Effector memory CD4-positive, alpha-beta T cell (primary cell): ENCODE measurements at places on chromosomes 3 and 15.

DNA sequence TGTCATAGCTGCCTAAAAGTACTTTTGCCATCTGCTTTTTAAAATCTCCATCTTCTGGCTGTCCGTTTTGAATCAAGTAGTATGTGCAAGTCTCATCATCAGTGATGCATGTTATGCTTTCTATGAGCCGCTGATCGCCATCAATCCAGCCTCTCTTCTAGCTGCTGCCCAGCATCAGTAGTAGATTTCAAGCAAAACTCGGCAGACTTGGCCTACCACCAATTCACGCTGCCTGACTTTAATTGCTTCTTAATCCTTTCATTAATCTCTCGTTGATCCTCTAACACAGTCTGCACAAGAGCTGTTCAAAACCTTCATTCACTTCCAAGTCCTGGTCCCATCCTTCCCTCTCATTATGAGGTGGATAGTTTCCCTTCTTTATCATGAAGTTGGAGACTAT, 104.9 kb downstream of the NSUN3 start:
- DNase-seq = no peak

GRCh38 chr15:52207191-52207590, 16.0 kb upstream of the GNB5 start:
- no peak for DNase-seq

- DNase-seq = no peak
Observed at GRCh38 chr15:38876211-38876610, 311.6 kb upstream of the RASGRP1 start.

GRCh38 chr3:2334921-2335320, 236.3 kb downstream of the CNTN4 start:
- DNase-seq = no peak

GRCh38 chr3:32428092-32429068, 36.7 kb downstream of the CMTM7 start:
- DNase-seq = peak; percentile 16

GRCh38 chr15:96147267-96147666, 183.2 kb upstream of the NR2F2 start:
- no peak for DNase-seq

- DNase-seq = no peak
Observed at GRCh38 chr15:93414576-93415231, 325.7 kb upstream of the RGMA start.

DNA sequence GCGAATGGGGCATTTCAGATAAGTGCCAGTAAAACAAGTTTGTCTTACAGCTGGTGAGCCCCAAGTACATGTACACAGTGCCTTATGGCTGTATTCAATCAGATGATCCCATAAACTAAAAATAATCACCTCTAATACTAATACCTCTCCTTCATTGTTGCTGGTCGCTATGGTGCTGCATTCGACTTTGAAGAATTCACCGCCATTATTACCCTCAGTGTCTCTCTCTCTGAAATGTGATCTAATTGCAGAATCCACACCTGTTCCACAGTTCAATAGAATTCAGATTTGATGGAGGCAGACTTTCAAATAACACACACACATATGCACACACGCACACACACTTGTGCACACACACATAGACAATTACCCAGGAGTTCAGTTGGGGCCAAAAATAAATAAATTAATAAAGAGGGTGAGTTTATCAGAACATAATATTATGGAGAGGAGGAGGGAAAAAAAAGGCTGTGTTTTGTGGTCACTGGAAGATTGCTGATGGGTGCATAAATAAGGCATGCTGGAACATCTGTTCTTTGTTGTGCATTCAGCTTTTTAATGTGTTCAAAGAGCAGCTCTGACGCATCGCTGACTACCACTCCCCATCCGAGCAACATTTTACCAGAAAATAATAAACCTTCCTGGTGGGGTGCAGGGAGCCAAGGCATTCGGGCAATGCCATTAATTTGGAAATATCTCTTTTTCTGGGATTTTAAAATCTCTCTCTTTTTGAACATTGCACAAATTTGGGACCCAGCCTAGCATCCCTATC, 235.7 kb downstream of the SATB1 start:
- no peak for DNase-seq

DNA sequence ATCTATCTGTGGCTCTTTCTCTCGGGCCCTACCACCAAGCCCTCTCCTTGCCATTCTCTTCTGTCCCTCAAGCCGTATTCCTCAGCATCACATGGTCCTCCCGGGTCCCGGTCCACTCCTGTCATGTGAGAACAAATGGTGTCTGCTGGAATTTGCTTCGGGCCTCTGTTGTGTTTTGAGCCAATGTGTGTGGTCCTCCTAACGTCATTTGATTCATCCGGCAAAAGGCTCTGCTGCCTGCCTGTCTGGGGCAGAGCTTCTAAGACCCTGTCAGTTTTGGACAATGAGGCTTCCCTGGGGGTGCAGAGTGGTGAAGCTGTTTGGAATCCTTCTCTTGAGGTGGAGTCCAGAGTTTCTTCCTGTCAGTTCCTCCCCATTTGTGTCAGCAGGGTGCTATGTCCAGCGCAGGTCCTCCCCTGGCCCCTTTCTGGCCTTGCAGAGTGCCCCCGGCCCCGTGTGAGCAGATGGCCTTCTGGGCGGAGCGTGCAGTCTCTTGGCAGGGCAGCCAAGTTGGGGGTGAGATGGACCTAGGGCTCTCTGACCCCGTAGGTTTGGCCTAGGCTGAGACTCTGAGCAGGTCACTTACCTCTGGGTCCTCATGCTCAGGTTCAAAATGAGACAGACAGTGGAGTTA, 93.6 kb downstream of the APBA2 start:
- no peak for DNase-seq

DNA sequence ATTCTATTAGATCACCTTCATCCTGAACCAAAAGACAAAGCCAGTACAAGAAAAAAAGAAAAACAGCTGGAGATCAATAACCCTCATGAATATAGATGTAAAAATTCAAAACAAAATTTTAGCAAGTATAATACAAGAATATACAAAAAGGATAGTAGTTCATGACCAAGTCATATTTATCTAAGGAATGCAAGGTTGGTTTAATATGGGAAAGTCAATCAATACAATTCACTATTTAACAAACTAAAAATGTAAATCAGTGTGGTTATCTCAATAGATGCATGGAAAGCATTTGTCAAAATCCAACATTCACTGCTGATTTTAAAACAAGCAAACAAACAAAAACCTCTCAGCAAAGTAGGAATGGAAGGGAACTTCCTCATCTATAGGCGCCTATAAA, 11.0 kb upstream of the GPR27 start:
- no peak for DNase-seq

DNA sequence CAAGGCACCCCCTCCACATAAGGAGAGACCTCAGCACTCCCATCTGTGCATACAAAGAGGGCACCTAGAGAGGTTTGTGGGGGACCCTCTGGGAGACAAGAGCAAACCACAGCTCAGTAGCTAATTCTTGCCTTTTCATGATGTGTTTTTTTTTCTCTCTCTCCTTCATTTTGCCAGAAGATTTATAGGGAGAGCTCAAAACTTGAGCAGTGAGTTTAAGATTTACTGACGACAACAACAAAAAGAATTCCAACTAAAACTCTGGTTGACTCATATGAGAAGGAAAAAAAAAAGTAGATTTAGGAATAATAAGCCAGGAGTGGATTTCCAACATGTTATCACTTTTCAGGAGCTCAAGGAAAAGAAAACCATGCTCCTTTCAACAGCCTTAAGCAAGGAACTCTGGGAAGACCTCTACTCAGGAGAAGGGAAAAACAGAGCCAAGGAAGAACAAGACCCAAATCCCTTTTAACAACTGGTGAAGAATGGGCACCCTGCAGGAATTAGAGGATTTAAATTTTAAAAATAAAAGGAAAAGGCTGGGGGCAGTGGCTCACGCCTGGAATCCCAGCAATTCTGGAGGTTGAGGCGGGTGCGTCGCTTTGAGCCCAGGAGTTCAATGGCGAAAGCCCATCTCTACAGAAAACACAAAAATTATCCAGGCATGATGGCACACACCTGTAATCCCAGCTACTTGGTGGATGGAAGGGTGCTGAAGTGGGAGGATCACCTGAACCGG, 58.2 kb upstream of the RAD18 start:
- DNase-seq = no peak

- DNase-seq = no peak
Observed at GRCh38 chr3:168116279-168116678, 20.6 kb upstream of the GOLIM4 start.

DNA sequence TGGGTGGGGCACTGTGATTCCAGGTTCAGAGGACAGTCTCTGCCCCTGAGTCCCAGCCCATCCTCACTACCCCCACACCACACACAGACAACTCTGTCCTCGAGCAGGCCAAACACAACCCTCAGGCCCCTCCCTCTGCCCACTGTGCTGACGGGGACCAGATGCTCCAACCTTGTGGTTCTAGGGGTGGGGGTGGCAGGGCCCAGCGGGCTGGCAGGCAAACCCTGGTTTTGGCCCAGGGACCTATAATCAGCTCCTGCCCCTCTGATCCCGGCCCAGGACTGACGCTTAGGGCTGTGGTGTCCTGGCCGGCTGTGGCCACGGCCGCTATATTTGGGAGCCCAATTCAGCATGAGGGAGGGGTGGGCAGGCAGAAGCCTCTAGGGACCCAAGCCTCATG, 5.0 kb upstream of the MYL3 start:
- DNase-seq = no peak

GRCh38 chr3:177694316-177694715, 497.0 kb upstream of the TBL1XR1 start:
- no peak for DNase-seq

- no peak for DNase-seq
Observed at GRCh38 chr3:159447841-159448240, 540.8 kb upstream of the IL12A start.

- no peak for DNase-seq
Observed at GRCh38 chr3:81955878-81956277, 194.4 kb upstream of the GBE1 start.

- no peak for DNase-seq
Observed at GRCh38 chr3:15295506-15295905, 36.9 kb downstream of the SH3BP5 start.

- DNase-seq = no peak
Observed at GRCh38 chr3:139288266-139288821, 55.5 kb upstream of the MRPS22 start.

- no peak for DNase-seq
Observed at GRCh38 chr3:36408146-36408545, 27.8 kb downstream of the STAC start.

GRCh38 chr3:15152184-15152583, 53.2 kb upstream of the RBSN start:
- DNase-seq = no peak

GRCh38 chr3:121274411-121274810, 271.4 kb downstream of the POLQ start:
- no peak for DNase-seq

GRCh38 chr15:48371961-48372360, 40.7 kb downstream of the DUT start:
- no peak for DNase-seq
